ENCODE measurements at places on chromosomes 5 and 9.

- no peak for DNase-seq
Measured at GRCh38 chr5:41747301-41747700, 122.9 kb downstream of the OXCT1 start.

- DNase-seq = no peak
Measured at GRCh38 chr5:72353046-72353445, 32.9 kb downstream of the PTCD2 start.

GRCh38 chr9:31078175-31078574 is 1306.3 kb upstream of the ACO1 start:
- no peak for DNase-seq

DNA sequence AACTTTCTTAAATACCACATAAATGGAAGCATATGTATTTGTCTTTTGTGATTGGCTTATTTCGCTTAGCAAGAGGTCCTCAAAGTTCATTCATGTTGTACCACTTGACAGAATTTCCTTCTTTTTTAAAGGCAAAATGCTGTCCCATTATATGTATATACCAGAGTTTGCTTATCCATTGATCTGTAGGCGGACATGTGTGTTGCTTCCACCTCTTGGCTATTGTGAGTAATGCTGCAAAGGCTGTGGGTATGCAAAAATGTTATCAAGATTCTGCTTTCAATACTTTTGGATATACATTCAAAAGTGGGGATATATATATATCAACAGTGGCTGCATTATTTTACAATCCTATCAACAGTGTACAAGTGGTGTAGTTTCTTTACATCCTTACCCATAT is 271.0 kb downstream of the PRR16 start:
- DNase-seq = no peak

GRCh38 chr5:59722874-59723273 is 170.7 kb downstream of the PDE4D start:
- DNase-seq = no peak

- DNase-seq = no peak
Measured at GRCh38 chr9:30774326-30774725, 1610.1 kb upstream of the ACO1 start.

All from HuH-7.5 (cell line).